ENCODE measurements at places on chromosomes 16 and 17.

DNA sequence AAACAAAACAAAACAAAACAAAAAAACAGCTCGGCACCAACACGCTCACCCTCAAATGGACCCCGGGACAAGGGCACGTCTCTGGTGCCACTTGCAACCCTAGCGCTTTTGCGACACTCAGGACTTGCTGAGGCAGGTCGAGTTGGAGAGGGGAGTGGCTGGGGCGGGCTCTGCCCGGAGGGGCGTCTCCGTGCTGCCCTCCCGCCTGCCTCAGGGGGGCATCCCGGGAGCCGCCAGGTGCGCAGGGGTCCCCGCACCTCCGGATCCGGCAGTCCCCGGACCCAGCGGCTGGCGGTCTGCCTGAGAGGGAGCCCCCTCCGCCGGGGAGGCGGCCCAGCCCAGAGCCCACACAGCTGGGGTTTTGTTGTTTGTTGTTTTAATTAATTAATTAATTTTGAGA, at the start of gene SLC52A1:
Gene SLC52A1 (minus strand): TSS at position 112 of the 400 bp plus-strand sequence. CDS start 820 bp downstream, outside the sequence.
- no peak for DNase-seq

- DNase-seq, result no peak
These were observed 13.6 kb downstream of the CCDC92B start for GRCh38 chr17:2735896-2736295.

DNA sequence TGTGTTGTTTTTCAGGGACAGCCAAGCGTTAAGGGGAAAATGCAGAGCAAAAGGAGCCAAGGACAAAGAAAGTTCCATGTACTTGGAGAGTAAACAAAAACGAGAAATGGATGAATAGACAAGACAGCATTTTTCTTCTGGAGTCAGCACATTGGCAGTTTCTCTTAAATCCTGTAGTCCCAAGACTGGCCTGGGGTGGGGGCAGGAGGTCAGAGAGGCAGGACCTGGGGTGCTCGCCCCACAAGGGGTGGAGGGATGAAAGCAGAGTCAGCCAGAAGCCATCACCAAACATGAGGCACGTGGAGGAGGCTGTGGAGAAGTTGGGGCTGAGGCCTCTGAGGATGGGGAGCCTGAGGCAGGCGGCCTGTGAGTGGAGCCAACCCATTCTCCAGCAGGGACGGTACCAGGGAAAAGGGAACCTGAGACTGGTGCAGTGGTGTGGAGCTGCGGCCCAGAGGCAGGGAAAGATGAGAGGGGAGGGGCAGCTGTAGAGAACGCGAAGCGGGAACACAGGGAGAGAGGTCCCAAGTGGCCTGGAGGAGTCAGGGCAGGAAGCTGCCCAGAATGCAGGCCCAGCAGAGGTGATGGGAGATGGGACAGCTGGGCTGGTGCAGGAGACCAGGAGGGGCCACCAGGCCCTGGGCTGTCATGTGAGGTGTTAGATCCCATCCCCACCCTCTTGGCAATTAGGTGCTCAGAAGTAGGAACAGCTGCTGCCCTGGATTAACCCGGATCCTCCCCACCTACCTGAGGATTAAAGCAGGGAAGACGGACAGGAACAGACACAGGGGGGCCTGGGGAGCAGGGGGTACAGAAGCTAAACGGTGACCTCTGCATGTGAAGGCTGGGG, 3.3 kb downstream of the TLCD3B start:
- no peak for DNase-seq

DNA sequence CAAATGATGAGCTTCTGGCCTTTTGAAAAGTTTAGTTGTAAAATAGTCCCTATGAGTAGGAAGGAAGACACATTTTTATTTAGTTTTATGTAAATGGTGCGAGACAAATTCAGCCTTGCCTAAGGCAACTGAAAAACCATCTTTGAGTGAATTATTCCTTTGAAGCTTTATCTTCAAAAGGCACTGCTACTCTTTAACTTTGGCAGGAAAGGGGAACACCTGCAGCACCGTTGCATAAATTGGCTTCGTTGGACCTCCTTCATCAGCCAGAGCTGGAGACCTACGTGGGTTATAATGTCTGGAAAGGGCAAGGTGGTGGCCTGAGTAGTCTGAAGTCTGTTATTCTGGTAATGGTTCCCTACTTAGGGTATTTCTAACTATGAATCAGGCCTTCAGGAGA, 373.5 kb downstream of the KCNJ2 start:
- DNase-seq, result no peak

DNA sequence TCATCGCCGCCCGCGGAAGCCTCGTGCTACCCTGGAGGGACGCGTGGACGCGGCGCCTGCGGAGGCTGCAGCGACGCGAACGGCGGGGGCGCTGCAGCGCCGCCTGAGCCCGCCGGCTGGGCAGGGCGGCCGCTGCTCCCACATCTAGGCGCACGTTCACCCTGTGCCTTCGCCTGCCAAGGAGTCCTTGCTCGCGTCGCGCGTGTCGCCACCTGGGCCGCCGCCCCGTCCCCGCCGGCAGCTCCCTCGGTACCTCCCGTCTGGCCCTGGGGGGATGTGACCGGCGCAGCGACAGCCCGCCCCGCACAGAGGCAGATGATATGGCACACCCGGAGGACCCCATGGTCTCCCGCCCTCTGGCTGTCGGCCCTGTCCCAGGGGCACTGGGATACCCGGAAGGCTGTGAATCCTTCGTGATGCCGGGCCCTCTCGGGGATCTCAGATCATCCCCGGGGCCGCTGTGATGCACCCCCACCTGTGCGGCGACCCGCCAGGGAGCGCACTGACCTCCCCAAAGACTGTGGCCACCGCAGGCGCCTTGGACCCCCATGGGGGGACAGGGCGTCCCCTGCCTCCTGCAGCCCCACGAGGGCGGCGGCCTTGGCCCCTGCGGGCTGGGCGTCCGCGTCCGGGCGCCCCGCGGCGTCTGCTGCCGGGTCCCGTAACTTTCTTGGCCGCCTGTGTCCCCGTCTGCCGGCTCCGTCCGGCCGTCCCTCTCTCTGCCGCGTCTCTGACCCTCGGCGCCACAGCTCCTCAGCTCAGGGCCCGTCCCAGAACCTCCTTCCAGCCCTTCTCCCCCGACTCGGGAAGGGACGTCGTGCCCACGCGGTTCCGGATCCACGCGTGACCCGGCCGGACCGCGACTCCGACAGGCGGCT, 689 bp upstream of the TBC1D24 start:
- no peak for DNase-seq

DNA sequence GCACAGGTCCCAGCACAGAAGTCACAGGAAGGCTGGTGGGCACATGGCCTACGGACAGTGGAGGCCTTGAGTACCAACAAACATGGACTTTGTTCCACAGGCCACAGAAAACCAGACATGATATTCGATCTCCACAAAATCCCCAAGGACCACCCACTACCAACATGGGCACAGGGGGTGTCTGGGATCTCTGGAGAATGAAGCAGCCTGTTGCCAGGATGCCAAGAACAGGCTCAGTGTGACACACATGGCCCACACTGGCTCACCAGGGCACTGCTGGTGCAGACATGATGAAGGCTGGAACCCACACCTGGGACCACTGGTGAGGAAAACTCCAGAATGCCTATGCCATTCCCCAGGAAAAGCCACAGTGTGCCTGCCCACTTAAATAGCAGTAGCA, 120.2 kb downstream of the C16orf78 start:
- no peak for DNase-seq

DNA sequence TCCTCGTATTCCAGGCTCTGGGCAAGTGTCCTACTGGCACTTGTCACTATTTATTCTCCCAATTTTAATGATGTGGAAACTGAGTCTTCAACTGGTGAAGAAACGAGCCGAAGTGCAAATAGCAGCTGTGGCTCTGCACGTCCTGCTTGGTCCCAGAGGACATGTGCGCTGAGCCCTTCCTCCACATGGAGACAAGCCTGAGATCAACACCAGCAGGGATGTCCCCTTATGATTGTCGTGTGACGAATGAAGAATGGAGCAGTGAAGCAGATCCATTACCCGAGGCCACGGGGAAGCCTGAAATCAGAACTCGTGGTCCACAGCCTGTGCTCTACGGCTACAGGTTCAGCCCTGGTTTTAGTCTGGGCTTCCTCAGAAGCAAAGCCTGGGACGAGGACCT, 61.0 kb downstream of the FOXL1 start:
- DNase-seq, result no peak

GRCh38 chr16:10897134-10897533, 20.1 kb downstream of the CIITA start:
- no peak for DNase-seq

DNA sequence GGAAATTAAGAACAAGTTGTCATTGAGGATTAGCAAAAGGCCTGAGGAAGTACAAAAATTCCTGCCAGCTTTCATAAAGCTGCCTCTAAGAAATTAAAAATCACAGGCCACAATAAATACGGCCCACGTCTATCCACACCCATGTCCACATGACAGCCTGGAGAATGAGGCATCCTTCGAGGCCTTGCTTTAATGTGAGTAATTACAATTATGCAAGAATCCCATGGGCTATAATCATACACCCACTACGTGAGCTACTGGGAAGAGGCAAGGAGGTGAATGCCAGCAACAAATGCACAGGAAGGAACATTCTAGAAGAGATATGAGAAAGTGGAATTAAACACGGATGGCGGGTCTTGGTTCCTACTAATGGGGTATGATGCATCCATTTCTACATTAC, 65.4 kb upstream of the ZFHX3 start:
- DNase-seq, result no peak
